Ovary (tissue), 10 donors: ENCODE measurements at places on chromosomes 7 and 10. TPM values are rescaled to one million over a fixed set of nuclear protein-coding genes. Genes with fewer than 3 reads are reported as not detected.

DNA sequence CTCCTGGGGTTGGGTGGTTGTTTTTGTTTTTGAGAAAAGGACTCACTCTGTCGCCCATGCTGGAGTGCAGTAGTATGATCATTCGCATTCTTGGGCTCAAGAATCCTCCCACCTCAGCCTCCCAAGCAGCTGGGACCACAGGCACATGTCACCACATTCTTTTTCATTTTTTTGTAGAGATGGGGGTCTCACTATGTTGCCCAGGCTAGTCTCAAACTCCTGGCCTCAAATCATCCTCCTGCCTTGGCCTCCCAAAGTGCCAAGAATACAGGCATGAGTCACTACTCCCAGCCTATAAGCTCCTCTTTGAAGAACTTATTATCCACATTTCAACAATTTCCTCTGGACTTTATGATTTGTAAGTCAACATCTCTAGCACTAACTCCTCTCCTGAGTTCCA, 102.7 kb downstream of the KMT2C start:
- no peaks in the 10 kb centered on the region for H3K36me3 ChIP-seq
- H3K4me3 ChIP-seq = no peak overlapping the region
- no peaks in the 10 kb centered on the region for H3K27me3 ChIP-seq
- DNase-seq = no peak
- peaks cover 5% of the 10 kb centered on the region for H3K4me1 ChIP-seq

DNA sequence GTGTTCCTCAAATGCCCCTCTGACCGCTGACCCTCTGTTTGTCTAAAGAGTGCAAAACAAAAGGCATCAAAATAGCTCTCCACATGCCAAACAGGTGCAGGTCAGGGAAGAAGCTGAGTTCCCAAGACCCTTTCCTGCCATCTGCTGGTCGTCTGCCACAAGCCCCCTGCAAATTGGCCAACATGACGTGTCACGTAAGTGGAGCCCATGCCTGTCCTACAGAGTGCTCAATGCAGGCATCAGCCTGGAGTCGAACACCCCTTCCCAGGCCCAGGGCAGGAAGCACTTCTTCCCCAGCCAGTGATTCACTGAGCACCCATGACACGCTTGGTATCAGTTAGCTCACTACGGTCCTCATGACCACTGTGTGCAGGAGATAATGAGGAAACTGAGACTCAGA, 14.1 kb downstream of the TMEM72 start:
- DNase-seq = no peak
- no peaks in the 10 kb centered on the region for H3K27me3 ChIP-seq
- no peak overlapping the region for H3K4me3 ChIP-seq
- H3K27ac ChIP-seq = no peak overlapping the region

Gene SLC18A3
- total RNA-seq = not detected

- H3K4me3 ChIP-seq = no peak overlapping the region
- no peaks in the 10 kb centered on the region for H3K27me3 ChIP-seq
- no peak for DNase-seq
- no peaks in the 10 kb centered on the region for H3K4me1 ChIP-seq
- no peak overlapping the region for H3K27ac ChIP-seq
- no peaks in the 10 kb centered on the region for H3K36me3 ChIP-seq
Measured at GRCh38 chr7:133365917-133366316, 113.0 kb downstream of the EXOC4 start.

DNA sequence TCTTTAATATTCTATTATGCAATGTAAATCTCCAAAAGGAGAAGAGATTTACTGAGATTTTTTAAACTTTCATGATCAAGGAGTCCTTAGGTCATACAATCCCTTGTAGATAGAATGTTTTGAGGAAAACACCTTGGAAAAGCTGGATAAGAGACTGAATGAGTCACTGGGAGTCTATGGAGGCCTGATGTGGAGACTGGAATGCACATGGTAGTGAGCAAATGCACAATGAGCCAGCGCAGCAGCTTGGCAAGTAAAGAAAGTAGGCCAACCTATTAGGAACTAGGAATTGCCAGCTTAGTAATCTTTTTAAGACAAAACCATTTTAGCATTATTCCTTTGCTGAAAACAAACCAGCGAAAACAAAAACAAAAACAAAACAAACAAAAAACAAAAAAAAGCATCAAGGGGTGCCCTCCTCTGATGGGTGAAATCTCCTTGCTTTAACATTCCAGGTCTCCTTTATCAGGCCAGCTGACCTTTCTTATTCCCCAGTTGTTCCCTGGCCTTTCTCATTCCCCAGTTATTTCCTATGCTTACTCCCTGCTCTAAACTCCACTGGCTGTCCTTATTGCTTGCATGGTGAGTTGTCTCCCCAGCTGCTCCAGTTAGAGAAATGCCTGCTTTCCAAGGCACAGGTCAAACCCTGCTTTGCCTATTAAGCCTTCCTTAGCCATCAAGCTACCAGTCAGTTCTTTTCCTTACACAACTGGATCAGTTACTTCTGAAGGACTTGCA, 135.8 kb downstream of the PLCE1 start:
- H3K4me1 ChIP-seq = no peaks in the 10 kb centered on the region
- no peak overlapping the region for H3K4me3 ChIP-seq
- no peak for DNase-seq
- H3K27ac ChIP-seq = no peak overlapping the region
- H3K36me3 ChIP-seq = no peaks in the 10 kb centered on the region
- H3K27me3 ChIP-seq = no peaks in the 10 kb centered on the region

DNA sequence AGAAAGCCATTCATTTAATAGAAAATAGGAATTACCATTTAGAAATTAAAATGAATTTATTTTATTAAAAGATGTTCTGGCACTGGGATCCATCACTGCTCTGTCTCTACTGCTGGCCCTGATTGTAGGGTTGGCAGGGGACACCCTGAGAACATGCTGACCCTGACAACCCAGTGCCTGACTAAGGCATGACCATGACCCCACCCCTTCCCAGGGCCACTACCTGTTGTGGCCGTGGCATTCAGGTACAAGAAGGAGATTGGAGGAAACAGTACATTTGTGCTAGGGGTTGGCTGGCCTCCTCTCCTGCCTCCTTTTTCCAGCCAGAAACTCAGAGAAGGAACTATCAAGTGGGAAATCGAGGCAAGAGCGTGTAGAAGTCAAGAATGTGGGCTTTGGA, 197.0 kb upstream of the ZMIZ1 start:
- H3K4me3 ChIP-seq = no peak overlapping the region
- no peaks in the 10 kb centered on the region for H3K36me3 ChIP-seq
- H3K27me3 ChIP-seq = no peaks in the 10 kb centered on the region
- no peaks in the 10 kb centered on the region for H3K4me1 ChIP-seq
- H3K27ac ChIP-seq = no peak overlapping the region

Gene BRAT1
- 31.5 TPM for total RNA-seq

Gene INTS15
- total RNA-seq = 20.3 TPM

GRCh38 chr10:97076781-97077180, 109.0 kb downstream of the SLIT1 start:
- H3K4me3 ChIP-seq = no peak overlapping the region
- DNase-seq = no peak
- no peak overlapping the region for H3K27ac ChIP-seq
- H3K36me3 ChIP-seq = no peaks in the 10 kb centered on the region
- H3K27me3 ChIP-seq = no peaks in the 10 kb centered on the region

- H3K4me3 ChIP-seq = no peak overlapping the region
- H3K4me1 ChIP-seq = no peaks in the 10 kb centered on the region
- DNase-seq = no peak
- no peak overlapping the region for H3K27ac ChIP-seq
Measured at GRCh38 chr10:11642566-11642965, 31.1 kb upstream of the USP6NL start.

Gene ANKMY2
- 19.1 TPM for total RNA-seq

DNA sequence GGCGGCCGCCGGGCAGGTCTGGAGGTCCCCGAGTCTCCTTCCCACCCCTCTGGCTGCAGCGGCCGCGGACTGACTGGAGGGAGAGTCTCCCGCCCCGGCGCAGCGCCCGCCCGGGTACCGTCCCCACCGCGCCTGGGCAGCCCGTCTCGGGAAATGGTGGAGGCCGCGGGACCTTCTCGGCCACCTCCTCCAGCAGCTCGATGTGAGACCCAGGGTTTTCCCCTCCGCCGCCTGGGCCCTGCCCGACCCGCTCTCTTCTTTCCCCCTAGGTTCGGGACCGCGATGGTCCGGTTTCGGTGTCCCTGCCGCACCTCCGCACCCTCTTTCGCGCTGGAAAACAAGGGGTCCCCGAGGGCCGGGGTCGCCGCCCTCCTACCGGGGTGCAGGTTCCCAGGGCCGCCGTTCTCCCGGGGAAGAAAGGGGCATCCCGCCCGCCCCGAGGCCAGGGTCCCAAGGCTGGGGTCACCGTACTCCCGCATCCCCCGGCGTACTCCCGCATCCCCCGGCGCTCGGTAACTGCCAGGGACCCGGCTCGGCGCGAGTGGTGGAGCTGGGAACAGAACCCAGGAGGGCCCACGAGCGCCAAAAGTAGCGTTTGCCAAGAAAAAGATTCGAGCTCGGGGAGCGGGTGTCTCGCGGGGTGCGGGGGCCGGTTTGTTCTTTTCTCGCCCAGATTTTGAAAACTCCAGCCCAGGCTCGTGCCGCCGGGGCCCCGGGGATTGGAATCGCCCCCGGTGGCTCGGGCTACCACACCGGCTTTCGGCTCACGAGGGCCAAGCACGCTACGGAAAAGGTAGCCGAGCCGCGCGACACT, 3.4 kb downstream of the TNRC18 start:
- peaks cover 5% of the 10 kb centered on the region for H3K4me1 ChIP-seq
- no peak for DNase-seq
- H3K27me3 ChIP-seq = no peaks in the 10 kb centered on the region

GRCh38 chr10:78927257-78927995, 141.3 kb upstream of the ZMIZ1 start:
- no peak for DNase-seq
- H3K4me3 ChIP-seq = no peak overlapping the region
- H3K27me3 ChIP-seq = no peaks in the 10 kb centered on the region
- peaks cover 14% of the 10 kb centered on the region for H3K4me1 ChIP-seq
- no peak overlapping the region for H3K27ac ChIP-seq
- H3K36me3 ChIP-seq = no peaks in the 10 kb centered on the region

GRCh38 chr7:99579281-99579955, 18.6 kb upstream of the TMEM225B start:
- H3K4me1 ChIP-seq = peaks cover 6% of the 10 kb centered on the region
- H3K27ac ChIP-seq = no peak overlapping the region
- DNase-seq = no peak
- no peaks in the 10 kb centered on the region for H3K36me3 ChIP-seq
- peak overlapping the region; percentile 53 for H3K4me3 ChIP-seq

DNA sequence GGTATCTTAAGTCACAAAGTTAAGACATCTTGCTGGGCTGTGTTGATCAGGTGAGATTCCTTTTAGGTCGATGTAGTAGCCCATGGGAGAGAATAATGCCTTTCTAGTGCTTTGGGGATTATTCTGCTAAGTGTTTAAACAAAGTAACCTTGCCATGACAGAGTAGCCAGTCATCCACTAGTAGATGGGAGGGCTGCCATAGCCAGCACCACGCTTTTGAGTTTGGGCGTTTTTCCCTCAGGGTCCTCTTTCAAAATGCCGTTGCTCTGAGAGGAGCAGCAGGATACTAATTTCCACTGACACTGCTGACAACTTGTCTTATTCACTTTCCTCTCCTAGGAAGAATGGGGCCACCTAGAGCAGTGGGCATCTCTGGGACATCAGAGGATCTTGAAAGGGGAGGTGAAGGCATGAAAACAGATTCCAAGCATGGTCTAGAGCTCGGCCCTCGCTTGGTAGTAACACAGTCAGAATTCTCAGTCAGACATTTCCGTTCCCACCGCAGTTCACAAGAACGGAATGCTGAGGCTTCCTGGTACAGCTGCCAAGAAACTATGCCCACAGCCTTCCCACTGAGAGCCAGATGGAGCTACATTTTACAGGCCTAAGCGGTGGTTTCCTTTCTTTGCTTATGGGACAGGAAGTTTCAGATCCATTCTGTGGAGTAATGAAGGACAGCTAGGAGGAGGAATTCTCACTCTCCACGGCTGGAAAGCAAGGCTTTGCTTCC, 15.3 kb upstream of the RSU1 start:
- H3K27me3 ChIP-seq = no peaks in the 10 kb centered on the region
- no peaks in the 10 kb centered on the region for H3K36me3 ChIP-seq
- no peak overlapping the region for H3K27ac ChIP-seq
- no peak for DNase-seq
- H3K4me1 ChIP-seq = peaks cover 4% of the 10 kb centered on the region
- no peak overlapping the region for H3K4me3 ChIP-seq

GRCh38 chr7:98868450-98868849, 1.4 kb downstream of the TMEM130 start:
- H3K4me3 ChIP-seq = no peak overlapping the region
- H3K27ac ChIP-seq = no peak overlapping the region
- H3K4me1 ChIP-seq = no peaks in the 10 kb centered on the region

GRCh38 chr10:131119626-131120355, 191.7 kb downstream of the TCERG1L start:
- no peak for DNase-seq
- H3K4me3 ChIP-seq = no peak overlapping the region
- H3K27me3 ChIP-seq = no peaks in the 10 kb centered on the region
- no peaks in the 10 kb centered on the region for H3K36me3 ChIP-seq
